NCI-H774 (cell line): ENCODE measurements at places on chromosomes 3 and 15.

GRCh38 chr15:25714538-25714840 is 148.6 kb downstream of the ATP10A start:
- no peak for DNase-seq

DNA sequence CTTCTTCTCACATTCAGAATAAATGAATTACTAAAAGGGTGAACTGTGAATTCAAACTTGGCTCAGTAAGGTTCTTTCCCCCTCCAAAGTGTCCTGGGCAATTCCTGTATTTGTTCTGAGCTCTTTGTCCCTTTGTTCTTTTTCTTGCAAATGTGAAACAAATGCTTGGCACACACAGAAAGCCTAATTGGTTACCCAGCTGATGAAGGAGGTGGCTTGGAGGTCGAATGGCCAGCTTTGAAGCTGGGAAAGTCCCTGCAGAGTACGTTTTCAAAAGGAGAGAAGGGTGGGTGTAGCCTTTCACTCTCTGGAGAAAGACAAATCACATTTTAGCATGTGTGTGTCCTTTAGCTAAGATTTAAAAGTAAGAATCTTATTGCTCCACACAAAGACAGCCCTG is 154.4 kb downstream of the PEX5L start:
- no peak for DNase-seq

DNA sequence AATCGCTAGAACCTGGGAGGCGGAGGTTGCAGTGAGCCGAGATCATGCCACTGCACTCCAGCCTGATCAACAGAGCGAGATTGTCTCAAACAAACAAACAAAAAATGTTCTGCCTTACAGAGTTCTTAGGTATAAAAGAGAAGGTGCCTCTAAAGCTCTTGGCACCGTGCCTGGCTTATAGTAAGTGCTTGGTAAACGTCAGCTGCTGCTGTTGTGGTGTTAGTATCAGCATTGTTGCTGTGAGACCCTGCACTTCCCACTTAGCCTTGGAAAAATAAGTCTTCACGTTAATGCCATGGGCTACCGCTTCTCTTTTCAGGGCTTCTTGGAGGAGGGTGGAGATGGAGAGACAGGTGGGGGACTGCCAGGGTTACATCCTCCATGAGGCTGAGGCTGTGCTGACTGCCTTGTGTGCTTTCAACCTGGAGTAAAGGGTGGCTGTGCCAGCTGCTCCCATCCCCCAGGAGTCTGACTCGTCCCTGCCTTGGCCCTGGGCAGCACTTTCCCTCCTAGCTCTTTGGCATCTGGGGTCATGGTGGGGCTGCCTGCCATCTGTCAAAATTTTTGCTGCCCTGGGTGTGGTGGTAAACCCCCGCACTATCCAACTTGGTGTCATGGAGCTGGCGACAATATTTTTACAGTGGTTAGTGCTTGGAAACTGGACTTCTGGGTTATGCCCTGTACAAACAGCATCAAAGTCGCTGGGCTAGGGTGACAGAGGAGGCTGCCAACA is 17.8 kb downstream of the FLNB start:
- DNase-seq, result peak; percentile 63

GRCh38 chr3:188553569-188553968 is 399.6 kb downstream of the LPP start:
- no peak for DNase-seq
